ENCODE measurements at places on chromosomes 11 and 22. TPM values are rescaled to one million over a fixed set of nuclear protein-coding genes. Genes with fewer than 3 reads are reported as not detected.

The ARHGAP42 gene
- 2.9 TPM for total RNA-seq

The IL10RA gene
- total RNA-seq, result 4.6 TPM

The HEPN1 gene
- total RNA-seq, result not detected

The CDCA5 gene
- total RNA-seq, result 89.9 TPM

The OTOG gene
- not detected for total RNA-seq

Data from K562 (cell line).